Right renal pelvis (tissue), 4 donors: ENCODE measurements at places on chromosomes 12 and 14. TPM values are rescaled to one million over a fixed set of nuclear protein-coding genes. Genes with fewer than 3 reads are reported as not detected.
A peak's percentile ranks its signal among the peaks of the same experiment; 100 is the strongest.

KRT77 gene
- polyA plus RNA-seq, result not detected

KRT82 gene
- polyA plus RNA-seq, result not detected

- DNase-seq, result no peak
Observed at GRCh38 chr14:32677129-32677780, 261.4 kb upstream of the NPAS3 start.

GRCh38 chr12:92695056-92695455 lies 7.7 kb upstream of the PLEKHG7 start:
- no peak for DNase-seq

- no peak for DNase-seq
Observed at GRCh38 chr14:51613416-51613815, 38.3 kb upstream of the FRMD6 start.

- peak; percentile 20 for DNase-seq
Observed at GRCh38 chr12:43758247-43758727, 303 bp downstream of the PUS7L start.

GRCh38 chr14:92586963-92587699 lies 73.5 kb downstream of the RIN3 start:
- no peak for DNase-seq
